Activated CD4-positive, alpha-beta memory T cell treated with anti-CD3 and anti-CD28 coated beads, Interleukin-2, amount 10 ng/mL, durations not matched to agents 7 days and 5 days (primary cell): ENCODE measurements at places on chromosomes 1 and 21.

- no peak for DNase-seq
Measured at GRCh38 chr1:117215733-117216462, 5.2 kb upstream of the VTCN1 start.

DNA sequence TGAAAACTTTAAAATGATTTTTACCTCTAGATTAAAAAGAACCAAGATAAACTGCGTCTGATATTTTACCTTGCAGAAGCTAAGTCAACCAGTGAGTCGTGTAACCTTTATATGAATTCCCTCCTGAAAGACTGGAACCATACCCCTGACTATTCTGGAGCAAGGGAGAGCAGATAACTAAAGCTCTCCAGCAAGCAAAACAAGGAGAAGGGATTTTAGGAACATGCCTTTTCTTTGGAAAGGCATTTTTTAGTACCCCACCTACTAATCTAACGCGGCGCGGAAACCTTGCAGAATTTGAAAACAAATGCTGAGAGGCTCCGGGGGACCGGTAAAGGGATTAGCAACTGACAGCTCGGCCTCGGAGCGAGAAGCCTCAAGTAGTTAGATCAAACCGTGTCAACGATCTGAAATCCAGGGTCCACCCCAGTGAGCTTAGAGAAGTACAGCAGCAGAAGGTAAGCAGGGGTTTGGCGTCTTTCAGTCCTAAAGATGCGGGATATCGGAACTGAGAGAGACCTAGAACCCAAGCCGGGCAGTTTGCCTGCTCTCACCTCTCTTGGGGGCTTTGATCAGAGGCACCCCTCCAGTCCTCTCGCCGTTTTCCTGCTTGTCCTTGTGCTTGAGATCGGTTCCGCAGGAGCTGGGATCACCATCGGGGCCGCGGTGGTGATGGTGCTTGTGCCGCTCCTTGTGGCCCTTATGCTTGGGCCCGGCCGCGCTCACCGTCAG is 954 bp downstream of the RSBN1 start:
- peak; percentile 33 for DNase-seq

- DNase-seq: no peak
Measured at GRCh38 chr1:4973341-4973740, 318.9 kb downstream of the AJAP1 start.

GRCh38 chr1:55052221-55053142 is 13.1 kb downstream of the PCSK9 start:
- DNase-seq: no peak

- DNase-seq: no peak
Measured at GRCh38 chr1:34212673-34213072, 36.0 kb downstream of the C1orf94 start.

GRCh38 chr1:9900142-9901043 is 9.7 kb downstream of the CTNNBIP1 start:
- no peak for DNase-seq

- peak; percentile 72 for DNase-seq
Measured at GRCh38 chr1:228166170-228166936, 749 bp downstream of the IBA57 start.

GRCh38 chr21:41584603-41585176 is 76.7 kb upstream of the TMPRSS2 start:
- DNase-seq: no peak

GRCh38 chr1:93588206-93588605 is 93.4 kb downstream of the BCAR3 start:
- no peak for DNase-seq

- DNase-seq: no peak
Measured at GRCh38 chr1:113793878-113794834, 18.1 kb downstream of the RSBN1 start.

DNA sequence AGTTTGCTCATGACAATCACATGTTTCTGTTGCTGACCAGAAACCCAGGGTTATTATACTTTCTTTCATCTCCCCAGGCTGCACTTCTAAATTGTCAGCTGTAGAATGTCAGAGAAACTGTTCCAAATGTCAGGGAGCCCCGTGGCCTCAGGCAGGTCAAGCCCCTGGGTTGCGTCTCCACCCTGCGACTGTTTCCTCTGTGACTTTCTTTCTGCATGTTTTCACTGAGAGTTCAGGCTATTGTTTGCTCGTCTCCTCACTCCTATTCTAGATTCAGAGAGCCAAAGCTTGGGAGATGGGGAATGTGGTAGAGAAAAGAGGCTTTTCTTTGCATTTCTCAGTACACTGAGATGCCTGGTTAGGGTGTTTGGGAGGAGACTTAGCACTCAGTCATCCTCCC is 97.4 kb downstream of the CENPF start:
- no peak for DNase-seq

DNA sequence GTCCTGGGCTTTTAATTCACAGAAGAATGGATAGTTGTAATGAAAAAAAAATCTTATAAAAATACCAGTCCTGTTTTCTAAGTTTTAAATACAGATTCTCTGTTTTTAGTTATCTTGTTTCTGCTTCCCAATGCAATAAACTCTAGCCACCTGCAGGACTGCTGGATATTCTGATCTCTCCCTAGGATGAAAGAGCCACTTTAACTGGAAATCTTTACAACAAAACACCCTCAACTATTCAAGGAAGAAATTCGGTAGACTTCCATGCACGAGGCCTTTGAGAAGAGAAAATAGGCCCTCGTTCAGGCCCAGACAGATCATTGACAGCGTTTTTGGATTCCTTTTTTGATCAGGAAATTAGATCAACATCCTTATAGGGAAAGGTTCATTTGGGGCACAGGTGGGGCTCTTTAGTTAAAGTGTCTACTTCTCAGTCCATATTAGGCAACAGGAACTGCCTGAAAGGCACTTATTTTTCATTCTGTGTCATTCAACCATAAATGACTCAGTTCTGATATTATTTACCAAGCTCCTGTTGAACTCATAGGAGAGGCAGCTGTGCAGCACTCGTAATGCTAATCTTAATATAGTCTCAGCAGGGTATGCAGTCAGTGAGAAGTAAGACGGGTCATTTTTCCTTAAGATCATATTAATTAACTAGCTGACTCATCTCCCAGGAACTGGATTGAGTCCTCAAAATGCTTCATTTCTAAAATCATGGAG is 71.1 kb upstream of the ERRFI1 start:
- peak; percentile 23 for DNase-seq

DNA sequence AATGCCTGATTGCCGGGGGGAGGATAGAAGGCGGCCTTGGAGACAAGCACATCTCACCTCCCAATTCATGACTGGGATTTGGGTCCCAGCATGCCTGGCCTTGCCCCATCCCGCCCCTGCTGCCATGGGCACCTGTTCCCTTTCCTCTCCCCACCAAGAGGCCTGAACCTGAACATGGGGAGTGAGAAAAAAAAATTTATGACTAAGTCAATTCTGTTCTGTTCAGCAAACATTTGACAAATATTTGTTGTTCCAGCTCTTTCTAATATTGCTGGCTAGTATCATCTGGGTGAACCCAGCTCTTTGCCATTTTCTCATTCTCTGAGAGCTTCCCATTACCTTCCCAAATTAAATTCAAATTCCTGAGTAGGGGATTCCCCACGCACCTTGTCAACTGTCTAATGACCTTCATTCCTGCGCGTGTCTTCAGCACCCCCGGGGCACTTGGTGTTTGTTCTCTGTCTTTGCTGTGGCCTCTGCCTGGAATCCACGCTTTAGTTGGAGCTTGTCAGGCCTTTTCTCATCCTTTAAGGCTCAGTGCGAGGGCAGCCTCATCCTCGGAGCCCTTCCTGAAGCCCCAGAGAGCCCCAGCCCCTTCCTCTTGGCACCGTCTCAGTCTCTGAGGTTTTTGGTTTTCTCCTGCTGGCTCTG is 42.8 kb downstream of the ARHGEF10L start:
- no peak for DNase-seq

GRCh38 chr21:32322103-32322502 is 23.4 kb downstream of the MRAP start:
- DNase-seq: no peak

- no peak for DNase-seq
Measured at GRCh38 chr1:219220945-219221344, 47.3 kb downstream of the LYPLAL1 start.

DNA sequence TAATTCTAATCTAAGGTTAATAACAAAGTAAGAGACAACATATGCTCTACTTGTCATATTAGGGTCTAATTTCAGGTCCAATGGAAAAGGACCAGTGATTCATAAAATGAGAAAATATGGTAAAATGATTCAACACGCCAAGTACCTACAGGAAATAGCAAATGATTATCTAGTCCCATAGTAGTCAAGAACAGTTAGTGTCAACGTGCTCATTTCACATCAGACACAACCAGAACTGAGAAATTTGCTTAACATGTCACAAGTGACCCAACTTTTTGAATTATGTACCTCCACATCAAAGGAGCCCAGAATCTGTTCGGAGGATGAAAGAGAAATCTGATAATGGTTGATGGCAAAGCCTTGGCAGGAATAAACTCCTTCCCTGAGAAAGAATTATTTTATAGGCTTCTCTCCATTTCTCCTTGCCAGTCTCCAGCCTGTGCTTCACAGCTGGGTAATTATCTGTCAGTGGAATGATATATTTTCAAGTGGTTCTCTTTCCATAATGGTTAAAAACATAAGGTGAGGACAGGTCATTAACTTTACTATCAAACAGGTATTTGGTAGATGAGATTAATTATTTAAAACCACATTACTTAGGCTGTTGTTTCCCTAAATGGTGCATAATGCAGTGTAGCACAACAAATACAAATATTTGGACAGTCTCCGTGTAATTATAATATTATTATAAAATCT is 83.2 kb downstream of the APP start:
- DNase-seq: no peak

DNA sequence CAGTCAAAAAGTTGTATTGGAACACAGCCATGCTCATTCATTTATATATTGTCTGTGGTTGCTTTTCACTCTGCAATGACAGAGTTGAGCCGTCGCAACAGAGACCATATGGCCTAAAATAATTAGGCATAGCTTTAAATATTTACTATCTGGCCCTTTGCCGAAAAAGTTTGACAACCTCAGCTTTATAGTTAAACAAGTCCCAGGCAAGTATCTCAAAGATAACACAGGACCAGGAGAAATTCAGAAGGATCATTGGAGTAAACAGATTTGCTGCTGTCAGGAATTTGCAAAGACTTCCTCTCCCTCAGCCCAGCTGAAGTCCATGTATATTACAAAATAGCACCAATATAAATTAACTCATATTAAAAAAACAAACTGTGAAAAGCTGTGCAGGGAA is 34.4 kb downstream of the NID1 start:
- DNase-seq: no peak

DNA sequence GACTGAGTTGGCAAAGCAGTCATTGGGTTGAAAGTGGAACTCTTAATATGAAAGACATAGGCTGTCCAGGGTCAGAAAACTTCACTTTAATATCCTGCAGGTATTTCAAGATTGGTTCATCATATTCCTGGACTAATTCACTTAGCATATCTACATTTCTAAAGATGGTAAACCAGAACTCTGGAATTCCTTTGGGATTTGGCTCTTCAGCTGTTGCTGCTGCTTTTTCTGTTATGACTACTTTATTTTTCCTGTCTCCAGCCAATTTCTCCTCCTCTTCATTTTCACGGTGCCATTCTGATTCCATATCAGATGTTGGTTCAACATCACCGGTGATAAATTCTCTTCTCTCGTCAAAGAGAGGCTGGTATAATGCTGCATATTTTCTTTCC is 37.4 kb downstream of the CD58 start:
- no peak for DNase-seq

DNA sequence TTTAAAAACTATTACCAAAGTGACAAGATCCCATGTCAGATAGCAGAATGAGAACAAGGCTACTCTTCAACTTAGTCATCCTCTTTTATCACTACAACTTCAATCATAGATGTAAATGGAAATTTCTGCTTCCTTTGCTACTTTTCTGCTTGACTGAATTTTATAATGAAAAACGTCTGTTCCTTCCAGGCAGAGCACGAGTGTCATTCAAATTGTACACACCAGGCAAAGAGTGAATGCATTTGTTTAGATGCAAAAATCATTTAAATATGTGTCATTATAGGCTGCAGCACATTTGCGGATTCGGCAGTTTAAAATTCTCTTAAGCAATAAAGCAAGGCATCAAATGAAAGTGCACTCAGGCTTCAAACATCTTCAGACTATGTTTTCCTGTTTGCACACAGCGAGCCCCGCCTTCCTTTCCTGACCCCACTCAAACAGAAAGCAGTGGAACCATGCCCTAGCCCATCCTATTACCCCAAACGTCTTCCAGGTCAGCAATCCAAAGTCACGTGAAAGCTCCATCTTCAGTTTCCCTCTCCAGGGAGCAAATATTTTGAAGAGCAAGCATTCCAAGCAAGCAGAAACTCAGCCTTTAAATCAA is 99.6 kb downstream of the APP start:
- peak; percentile 43 for DNase-seq

DNA sequence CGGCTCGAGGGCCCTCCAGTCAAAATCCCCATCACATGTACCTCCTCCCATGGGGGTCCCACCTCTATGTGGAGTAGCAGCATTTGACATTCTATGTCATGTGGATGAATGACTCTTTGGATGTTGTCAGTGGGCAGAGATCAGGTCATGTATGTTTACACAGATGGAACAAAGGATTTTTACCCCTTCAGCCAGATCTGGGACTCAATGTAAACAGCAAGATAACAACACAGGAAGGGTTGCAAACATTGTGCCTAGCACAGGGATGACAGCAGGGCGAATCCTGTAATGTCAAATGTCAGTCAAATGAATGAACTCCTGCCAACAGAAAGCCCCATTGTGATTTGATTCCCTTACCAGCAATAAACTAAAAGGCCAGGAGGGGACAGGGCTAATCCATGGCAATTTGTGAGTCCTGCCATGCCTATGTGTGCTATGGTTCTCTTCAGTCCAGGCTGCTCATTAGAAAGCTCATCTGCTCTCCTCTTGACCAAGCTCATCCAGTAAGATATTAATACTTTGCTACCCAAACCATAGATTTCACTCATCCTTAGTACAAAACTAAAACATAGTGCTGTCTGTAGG is 60.3 kb downstream of the PGBD5 start:
- DNase-seq: no peak

DNA sequence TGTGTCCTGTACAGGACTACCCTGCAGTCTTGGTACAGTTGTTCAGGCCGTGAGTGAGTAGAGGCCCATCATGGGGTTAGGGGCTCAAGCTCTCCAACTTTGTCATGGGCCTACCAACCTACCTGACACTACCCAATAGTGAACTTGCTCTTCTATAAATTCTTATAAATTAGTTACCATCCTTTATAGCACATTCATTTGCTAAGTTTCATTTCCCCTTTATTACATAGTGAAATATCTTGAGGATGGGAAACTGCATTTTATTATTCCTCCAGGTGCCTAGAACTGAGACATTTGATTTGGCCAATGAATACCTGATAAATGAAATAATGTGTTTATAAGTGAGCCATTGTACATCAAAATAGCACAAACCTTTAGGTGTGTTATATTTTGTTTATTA is 9.1 kb upstream of the CTH start:
- DNase-seq: no peak

GRCh38 chr1:18527921-18528320 is 47.2 kb downstream of the KLHDC7A start:
- DNase-seq: no peak
